Fibroblast of skin of left biceps (primary cell): ENCODE measurements at places on chromosomes 1 and 21.

DNA sequence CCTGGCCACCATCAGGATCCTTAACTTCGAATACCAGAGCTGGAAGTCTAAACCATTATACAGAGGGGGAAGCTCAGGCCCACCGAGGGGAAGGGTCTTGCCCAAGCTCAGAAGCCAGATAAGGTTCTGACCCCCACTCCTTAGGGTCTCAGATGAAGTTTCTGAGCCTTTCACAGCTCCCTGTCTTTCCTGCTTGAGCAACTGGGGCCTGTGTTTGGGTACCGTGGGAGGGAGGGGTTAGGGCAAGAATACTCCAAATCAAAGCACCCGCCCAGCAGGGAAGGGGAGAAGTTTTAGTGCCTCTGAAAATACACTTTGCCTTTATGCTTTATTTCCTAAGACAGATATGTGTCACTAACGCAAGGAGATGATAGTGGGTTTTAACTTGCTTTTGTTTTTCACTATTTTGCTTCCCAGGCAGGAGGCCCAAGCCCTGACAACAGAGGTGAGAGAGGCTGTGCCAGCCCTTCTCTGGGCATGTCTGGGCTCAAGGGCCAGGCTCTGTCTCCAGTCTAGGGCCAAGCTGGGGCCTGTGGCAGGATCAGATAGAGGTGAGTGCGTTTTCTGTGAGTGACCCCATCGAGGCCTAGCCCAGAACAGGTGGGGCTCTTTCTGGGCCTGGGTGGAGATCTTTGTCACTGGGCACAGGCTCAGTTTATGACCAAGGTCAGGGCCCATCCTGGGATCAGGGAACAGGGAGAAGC lies 20.5 kb upstream of the TENT5B start:
- no peak for DNase-seq

DNA sequence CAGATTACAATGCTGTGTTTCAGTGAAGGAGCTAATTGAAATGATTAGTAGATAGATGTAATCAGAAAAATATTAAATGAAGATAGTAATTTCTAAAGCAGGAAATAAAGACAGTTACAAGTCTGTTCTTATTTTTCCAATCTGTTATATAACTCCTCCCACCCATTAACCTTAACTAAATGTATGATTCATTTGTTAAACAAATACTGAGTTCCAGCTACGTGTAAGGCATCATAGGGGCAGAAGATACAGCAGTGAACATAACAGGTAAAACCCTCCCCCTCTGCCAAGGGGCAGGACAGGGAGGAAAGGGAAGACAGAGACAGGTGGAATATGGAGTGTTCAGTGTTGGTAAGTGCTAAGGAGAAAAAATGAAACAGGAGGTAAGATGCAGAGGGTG lies at the start of gene FAM177B:
Gene FAM177B (plus strand): TSS at position 231 of the 400 bp plus-strand sequence. CDS start 9,344 bp downstream, outside the sequence.
- DNase-seq, result no peak

DNA sequence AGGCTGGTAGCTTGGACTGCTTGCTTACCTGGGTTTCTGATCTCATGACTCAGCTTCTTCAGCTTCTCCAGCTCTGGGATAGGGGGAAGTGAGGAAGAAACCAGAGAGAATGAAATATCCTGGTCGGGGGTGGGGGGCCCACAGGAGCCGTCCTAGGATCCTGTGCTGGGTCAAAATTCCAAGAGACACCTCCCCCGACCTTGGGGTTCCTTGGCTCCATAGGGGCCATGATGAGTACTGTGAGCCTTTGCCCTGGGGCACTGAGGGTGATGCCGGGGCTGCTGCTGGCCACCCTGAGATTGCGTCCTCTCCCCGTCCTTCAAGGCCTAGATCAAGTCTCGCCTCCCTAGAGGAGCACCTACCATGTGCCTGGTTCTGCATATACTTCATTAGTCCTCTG lies 40.0 kb downstream of the MYOM3 start:
- DNase-seq, result no peak

DNA sequence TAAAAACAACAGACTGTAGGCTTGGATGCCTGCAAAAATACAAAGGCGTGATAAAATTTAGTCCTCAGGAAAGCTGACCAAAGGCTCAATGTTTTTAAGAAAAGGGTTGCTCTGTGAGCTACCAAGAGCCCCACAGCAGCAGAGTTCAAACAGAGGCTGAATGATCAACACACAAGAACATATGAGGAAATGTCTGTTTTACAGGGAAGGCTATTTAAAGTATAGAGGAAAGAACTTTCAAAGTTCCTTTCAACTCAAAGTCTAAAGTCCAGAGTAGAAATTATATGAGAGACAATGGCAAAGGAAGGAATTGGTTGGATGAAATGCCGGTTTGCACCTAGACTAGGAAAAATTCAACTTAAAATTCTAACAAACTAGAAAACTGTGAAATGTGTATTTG lies 8.6 kb downstream of the CLSTN1 start:
- no peak for DNase-seq

DNA sequence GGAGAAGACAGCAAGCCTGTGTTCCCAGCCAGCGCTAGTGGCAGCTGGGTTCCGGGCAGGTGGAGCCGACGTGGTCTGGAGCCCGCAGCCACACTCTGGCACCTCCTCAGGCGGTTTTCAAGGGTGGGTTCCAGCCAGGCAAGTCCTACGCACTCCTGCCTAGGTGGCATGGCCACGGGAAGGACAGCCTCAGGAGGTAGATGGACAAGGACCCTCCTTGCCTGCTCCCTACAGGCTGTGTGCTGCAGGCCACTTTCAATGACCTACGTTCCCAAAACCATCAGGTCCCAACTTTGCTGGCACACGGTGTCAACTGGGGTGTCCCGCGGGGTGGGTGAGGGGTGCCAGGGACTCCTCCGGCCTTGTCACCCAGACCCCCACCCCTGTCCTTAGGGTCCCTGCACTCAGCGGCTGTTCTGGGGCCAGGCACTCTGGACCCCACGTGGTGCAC lies 6.7 kb upstream of the PTGER3 start:
- no peak for DNase-seq

DNA sequence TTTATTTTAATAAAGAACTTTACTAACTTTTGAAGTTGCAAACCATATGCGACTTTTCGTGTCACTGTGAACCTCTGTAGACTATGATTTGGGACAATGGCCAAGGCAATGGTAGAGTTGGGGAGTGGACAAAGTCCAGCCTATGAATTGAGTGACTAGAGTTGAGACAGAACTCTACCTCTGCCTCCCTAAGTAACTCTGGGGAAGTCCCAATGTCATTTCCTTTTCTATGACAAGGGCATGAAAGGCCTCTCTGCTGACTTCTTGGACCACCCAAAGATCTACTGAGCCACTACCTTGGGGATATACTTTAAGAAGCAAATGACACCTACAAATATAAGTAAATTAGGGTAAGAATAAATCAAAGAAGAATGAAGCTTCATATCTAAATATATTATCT lies 19.3 kb downstream of the BEND5 start:
- no peak for DNase-seq

DNA sequence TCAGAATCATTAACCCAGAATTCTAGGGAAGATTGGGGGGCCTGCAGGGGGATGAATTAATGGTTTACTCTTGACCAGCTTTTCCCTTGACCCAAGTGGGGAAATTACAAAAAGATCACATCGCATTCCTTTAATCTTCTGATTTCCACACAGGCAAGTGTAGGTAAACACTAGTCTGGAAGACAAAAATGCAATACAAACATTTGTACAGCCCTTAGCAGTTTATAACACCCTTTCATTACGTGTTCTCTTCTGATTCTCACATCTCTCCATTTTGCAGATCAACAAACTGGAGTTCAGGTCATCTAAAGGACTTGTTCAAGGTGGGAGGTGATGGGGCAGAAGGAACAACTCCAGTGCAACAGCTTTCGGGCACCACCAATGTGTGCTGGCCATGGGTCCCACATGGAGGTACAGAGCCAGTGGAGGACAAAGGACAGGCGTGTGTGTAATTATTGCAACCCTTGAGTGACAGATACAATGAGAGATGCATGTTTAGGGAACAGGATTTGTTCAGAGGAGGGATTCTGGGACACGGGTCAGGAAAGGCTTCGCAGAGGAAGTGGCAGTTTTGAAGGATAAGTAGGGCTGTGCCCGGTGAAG lies 20.4 kb downstream of the ATF3 start:
- DNase-seq, result no peak

DNA sequence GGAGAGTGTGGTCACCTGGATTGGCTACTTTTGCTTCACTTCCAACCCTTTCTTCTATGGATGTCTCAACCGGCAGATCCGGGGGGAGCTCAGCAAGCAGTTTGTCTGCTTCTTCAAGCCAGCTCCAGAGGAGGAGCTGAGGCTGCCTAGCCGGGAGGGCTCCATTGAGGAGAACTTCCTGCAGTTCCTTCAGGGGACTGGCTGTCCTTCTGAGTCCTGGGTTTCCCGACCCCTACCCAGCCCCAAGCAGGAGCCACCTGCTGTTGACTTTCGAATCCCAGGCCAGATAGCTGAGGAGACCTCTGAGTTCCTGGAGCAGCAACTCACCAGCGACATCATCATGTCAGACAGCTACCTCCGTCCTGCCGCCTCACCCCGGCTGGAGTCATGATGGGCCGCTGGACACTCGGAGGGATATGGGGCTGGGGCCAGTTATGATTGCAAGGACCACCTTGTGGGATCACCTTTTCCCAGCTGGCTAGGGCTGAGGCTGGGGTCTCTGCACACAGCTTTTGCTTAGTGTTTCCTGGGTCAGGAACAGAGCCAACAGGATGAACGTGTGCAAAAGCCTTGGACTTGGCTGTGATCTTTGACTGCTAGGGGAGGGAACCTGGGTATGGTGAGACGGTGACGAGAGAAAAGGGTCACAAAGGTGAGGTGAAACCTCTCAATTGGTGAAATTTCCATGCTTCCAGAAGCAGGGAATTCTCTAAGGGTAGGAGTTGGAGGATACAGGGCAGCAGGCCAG lies 4.3 kb upstream of the GNAI3 start:
- no peak for DNase-seq

- no peak for DNase-seq
These were observed 317.3 kb downstream of the COL11A1 start for GRCh38 chr1:102790997-102791396.

- no peak for DNase-seq
These were observed 48.4 kb upstream of the SIPA1L2 start for GRCh38 chr1:232678185-232678886.

GRCh38 chr21:41598561-41599431 lies 90.8 kb upstream of the TMPRSS2 start:
- no peak for DNase-seq

- DNase-seq, result no peak
These were observed 110.2 kb downstream of the CRYAA start for GRCh38 chr21:43278766-43279577.

DNA sequence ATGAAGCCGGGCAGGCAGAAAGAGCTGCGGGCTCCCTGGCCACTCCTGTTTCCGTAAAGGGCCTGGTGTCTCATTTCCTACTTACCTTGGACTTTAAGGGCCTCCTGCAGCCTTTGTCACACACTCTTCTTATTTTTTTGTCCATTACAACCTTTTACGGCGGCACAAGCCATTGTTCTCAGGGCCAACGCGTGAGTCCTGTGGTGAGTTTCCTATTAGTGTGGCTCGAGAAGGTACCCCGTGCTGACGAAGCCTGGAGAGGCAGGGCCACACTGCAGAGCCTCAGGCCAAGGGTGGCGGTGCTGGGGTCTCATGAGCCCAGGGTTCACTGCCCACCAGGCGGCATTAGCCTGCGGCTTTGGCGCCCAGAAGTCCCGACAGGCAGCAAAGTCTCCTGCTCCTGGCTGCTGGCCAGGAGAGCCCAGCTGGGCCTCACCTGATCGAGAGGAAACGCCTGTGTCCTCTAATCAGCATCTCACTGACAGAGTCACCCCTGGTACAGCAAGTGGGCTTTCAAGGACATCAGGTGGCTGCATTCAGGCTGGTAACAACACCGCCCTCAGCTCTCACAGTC lies 62.0 kb downstream of the SIK1 start:
- DNase-seq, result no peak

GRCh38 chr1:12666141-12666735 lies 22.4 kb downstream of the AADACL4 start:
- DNase-seq, result no peak

GRCh38 chr1:152486400-152487006 lies 24.1 kb upstream of the LCE5A start:
- no peak for DNase-seq

- no peak for DNase-seq
These were observed 148.6 kb downstream of the NCAM2 start for GRCh38 chr21:21146587-21147373.

- DNase-seq, result no peak
These were observed 9.8 kb downstream of the ABCA4 start for GRCh38 chr1:94110946-94111740.

DNA sequence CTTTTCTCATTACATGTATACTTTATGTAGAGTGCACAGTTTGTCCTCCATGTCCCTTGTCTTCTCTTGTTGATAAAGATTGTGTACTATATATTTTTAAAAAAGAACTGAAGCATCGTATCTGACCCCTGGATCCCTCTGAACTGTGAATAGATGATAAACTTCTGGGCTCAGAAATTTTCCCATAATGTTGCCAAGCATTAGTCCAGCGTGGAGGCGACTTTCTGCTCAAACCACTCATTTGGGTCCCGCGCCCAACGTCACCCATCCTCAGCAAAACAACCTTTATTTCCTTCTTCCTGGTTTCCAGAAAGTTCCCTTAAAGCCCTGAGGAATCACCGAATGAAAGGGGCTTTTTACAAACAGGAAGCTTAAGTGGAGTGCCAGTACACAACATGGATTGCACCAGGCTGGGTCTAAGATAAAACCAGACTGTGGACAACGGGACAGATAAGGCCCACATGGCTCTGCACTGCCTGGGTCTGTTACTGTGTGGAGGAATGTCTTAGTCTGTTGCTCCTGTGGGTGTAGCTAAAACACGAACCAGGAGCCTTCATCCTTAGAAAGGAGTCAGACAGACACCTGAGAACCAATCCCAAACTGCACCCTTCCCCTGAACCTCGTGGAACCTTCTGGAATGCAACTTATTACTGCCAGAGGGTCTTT lies 15.6 kb downstream of the EVA1C start:
- DNase-seq, result no peak

- DNase-seq, result no peak
These were observed 4.6 kb upstream of the UMODL1 start for GRCh38 chr21:42066521-42066920.

- no peak for DNase-seq
These were observed 422 bp upstream of the RSBN1 start for GRCh38 chr1:113812661-113813135.

DNA sequence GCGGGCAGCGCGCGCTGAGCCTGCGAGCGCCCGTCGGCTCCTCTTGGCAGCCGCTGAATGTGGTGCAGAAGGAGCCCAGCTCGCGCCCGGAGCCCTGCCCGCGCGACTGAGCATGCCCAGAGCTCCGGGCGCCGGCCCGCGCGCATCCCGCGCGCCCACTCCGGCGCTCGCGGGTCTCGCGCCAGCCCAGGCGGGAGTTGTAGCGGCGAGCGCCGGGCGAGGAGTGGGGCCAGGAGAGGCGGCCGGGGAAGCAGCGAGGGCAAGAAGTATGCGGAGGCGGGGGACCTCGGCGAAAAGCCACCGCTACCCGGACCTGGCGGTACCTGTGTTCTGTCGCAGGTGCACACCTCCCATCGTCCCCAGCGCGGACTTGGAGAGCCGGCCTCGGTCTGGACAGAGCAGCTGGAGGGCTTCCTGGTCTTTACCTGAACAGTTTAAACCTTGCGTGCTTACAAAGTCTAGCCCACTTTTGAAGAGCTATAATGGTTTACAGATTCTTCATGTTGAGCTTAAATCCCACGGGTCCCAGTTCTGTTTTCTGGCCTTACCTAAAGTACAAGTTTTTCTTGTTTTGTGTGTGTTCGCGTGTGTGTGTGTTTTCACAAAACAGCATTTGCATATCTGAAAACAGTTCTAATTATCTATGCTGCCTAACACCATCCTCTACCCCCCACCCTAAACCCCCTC lies at the start of gene DDAH1:
Gene DDAH1 (minus strand): TSS at position 61 of the 687 bp plus-strand sequence. CDS start 114 bp downstream, outside the sequence.
- DNase-seq, result no peak
